GM20000 (cell line): ENCODE measurements at places on chromosomes 2 and 18.

GRCh38 chr2:43344868-43345373 is 118.5 kb upstream of the ZFP36L2 start:
- no peak for DNase-seq

- DNase-seq: no peak
These were observed 87.3 kb upstream of the GPR45 start for GRCh38 chr2:105154119-105154818.

GRCh38 chr2:131103165-131103564 is 2.0 kb upstream of the PLEKHB2 start:
- DNase-seq: no peak

DNA sequence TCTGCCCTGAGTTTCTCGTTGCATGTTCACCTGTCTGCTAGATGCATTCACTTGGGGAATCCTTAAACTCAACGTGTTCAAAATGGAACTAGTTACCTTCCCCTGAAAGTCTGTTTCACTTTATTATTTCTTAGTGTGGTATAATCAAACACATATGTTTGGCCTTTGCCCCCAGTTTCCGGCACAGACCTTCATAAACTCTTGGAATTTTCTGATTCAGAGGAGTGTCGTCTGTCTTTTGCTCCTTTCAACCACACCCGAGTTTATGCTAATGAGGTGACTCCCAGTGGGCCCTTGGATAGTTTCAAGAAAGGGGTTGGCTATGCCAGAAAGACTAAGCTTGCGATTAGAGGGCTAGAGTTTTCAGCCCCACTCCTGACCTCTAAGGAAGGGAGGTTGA is 198.9 kb downstream of the CDCA7 start:
- DNase-seq: no peak

- no peak for DNase-seq
These were observed 310.7 kb downstream of the CLIP4 start for GRCh38 chr2:29425866-29426265.

DNA sequence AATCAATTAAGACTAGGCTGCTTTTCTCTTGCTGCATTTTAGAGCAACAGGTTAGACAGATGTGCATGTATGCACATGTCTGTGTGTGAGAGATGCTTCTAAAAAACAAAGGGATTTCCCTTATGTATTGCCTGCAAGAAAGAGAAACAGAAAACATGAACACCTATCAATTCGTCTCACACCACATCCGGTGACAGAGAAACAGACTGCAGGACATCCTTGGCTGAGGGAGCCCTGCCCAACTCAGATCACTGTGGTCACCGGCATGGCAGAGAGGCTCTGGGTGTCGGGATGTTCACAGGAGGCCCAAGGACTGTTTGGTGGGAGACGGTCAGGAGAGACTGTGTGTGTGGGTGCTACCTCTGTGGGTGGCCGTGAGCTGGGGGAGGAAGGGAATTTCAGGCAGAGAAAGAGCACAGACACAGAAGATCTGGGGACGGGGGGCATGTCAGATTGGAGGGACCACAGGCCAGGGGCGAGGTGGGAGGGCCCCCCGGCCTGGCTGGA is 24.9 kb downstream of the FHL2 start:
- peak; percentile 74 for DNase-seq

- DNase-seq: no peak
These were observed 489.3 kb upstream of the CDH2 start for GRCh38 chr18:28666216-28666615.

- DNase-seq: peak; percentile 45
These were observed 25.2 kb downstream of the PDIA6 start for GRCh38 chr2:10787176-10787968.

- DNase-seq: no peak
These were observed 107.4 kb downstream of the COBLL1 start for GRCh38 chr2:164734196-164734595.

DNA sequence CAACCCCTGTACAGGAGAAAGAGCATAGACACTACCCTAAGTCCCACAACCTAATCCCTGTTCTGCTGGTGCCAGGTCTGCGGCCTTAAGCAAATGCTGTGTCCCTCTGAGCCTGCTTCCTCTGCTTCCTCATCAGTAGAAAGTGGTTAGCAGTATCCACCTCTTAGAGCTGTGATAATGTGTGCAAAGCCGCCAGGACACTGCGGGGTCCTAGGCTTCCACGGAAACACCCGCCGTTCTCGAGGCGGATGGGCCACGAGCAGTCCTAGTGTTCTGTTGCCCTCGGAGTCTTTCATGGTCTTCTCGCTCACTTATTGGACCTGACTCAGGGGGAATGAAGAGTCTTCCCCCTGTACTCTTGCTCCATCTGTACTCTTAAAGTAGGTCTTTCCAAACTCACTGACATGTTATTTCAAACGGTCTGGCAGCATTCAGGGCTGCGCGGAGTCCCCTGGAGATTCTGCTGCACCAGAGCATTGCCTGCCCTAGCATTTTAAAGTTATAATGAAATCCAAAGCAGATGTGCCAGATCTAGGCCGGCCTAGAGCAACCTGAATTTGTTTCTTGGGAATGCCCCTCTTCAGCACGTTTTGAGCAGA is 107.2 kb upstream of the ZNF236 start:
- DNase-seq: no peak

DNA sequence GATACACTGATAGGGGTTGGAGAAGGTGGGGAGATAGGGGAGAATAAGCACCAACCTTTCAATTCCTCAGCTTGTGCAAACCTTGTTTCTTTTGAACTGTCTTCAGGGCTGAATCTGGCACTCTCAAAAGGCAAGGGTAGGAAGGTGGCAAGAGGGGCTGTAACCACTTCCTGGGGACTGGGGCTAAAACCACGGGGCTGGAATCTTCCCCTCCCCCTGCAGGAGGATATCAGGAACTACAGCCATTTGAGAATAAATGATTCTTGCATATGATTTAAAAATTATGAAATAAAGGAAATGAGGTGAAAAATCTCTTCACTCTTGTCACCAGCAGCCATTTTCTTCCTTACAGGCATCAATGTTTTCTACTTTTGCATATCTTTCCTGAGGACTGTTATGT is 50.8 kb downstream of the ATOH8 start:
- DNase-seq: peak; percentile 50

DNA sequence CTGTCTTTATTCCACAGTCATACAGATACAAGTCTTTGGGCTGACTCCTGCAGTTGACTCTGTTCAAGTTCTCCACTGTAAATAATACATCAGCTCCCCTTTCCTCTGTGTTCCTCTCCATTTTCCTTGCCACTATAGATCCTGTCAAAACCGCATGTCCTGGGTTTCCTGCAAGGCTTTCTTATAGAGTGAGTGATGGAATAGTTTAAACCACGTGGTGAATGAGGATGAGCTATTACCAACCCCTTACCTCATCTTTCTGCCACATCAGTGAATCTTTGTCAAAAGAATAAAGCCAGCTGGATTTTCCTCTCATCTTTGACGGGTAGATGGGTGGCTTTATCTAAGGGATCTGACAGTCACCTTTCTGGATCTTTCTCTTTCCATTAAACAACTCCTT is 3.9 kb upstream of the GALNT14 start:
- no peak for DNase-seq
